ENCODE measurements at places on chromosomes 5 and 9. TPM values are rescaled to one million over a fixed set of nuclear protein-coding genes. Genes with fewer than 3 reads are reported as not detected.

DNA sequence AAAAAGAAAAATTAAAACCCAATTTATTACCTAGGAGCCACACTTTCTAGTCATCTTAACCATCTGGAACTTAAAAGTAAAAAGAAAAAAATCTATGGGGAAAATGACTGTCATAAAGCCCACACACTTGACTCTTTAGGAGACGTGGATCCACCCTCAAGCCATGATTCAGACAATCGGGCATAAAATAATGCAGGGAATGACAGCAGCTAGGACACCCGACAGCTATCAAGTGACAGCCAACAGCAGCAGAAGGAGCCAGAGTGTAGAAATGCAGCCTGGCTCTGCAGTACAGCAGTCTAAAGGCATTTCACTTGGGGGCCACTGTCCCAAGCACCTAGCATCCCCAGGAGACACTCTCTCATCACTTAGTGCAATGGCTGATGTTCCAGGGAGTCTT is 226.9 kb downstream of the CAAP1 start:
- no peak for ATAC-seq

DNA sequence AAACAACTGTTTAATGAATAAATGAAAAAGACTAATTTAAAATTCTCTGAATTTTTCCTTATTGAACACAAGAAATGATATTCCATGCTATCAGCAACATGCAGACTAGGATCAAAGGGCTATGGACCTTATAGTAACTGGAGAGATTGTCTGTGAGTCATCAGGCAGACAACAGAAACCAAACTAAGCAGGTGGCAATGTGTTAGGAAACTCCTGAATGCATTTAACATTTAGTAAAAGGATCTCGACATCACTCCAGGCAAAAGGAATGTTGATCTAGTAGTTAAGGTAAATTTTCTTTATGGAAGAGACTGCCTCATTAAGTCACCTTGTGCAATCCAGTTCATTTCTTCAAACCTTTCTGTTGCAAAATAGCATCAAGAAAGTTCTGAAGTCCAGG is 58.4 kb downstream of the ARL15 start:
- peak; percentile 51 for ATAC-seq

GRCh38 chr5:16916262-16916878 is 19.7 kb downstream of the MYO10 start:
- peak; percentile 56 for ATAC-seq

GRCh38 chr5:1322955-1323802 is 21.7 kb downstream of the CLPTM1L start:
- ATAC-seq = no peak

- no peak for ATAC-seq
Observed at GRCh38 chr5:34734326-34734725, 78.2 kb downstream of the RAI14 start.

DNA sequence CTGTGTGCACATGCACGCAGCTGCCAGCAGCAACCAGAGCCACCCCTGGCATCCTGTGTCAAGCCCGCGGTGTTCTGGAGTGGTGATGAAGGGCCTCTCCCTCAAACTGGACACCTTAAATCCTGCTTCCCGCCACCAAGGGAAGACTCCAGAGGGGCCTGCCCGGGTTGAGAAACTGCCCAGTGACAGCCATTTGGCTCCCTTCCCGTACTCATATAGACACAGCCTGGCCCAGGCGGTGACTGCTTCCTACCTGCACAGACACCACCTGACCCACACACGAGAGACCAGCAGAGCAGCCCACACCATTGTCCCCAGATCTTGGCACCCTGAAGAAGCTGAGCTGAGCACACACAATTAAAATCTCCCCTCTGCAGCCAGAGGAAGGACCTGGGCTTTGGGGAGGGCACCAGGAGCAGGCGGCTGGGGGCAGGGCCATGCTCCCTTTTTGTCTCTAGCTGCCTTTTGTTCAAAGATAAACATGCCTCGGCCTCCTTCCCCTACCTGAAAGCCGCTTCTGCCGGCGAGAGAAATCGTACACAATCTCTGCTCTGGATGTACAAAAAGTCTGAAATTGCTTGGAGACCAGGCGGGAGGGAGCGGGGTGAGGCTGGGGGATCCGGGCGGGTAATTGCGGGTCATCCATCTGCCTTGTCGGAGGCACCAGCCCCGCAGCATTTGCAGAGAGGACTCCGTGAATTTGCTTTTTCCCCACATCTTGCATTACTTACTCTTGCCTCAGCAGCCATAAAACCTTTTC is 78.4 kb downstream of the TSPAN17 start:
- ATAC-seq = peak; percentile 24

- ATAC-seq = no peak
Observed at GRCh38 chr5:159402311-159402710, 72.0 kb upstream of the IL12B start.

DNA sequence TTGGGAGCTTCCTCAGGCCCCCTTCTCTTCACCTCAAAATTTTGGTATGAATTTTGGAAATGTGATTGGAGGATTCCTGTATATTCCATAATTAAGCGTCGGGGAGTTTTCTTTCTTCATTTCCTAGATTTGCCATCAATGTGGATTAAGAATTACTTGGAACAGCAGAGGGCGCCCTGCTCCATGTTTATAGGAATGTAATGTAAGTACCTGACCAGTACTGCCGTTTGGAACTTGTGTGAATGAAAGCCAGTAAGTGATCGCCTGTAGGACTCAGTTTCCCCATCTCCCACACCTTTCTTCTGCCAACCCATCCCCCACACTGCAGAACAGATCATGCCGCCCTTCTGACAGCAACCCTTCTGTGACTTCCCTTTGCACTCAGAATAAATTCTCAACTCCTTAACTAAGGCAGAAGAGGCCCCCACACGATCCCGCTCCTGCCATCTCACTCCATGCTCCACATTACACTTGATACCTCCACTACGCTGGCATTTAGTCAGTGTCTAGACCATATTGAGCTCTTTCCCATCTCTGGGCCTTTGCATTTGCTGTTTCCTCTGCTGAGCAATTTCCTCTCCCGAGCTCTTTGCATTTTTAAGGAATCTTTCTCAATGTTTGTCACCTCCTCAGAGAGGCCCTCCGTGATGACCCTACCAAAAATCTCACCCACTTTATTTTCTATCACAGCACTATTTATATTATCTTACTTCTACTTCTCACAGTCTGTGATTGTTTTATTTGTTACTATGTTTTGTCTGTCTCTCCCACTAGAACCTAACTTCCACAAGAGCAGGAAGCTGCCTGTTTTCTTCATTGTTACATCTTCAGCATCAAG is 79.5 kb upstream of the HTR4 start:
- ATAC-seq = peak; percentile 57

DNA sequence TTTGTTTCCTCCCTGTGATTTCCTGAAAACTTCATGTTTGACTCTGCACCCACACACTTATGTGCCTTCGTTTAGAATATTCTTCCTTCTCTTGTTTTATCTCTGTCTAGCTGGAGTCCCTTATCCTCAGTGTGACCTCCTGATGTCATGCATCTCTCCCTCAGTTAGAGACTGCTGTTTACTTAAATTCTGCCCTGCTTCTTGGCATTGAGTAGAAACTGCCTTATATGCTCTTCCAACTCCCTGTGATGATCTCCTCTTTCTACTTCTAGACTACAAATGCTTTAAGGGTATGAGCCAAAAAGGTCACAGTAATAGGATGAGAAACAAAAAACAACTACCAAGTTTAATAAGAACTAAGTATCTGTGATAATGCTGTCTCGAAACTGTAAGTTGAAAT is 12.2 kb downstream of the FGF10 start:
- no peak for ATAC-seq

- no peak for ATAC-seq
Observed at GRCh38 chr5:169901896-169902295, 78.4 kb downstream of the INSYN2B start.

DNA sequence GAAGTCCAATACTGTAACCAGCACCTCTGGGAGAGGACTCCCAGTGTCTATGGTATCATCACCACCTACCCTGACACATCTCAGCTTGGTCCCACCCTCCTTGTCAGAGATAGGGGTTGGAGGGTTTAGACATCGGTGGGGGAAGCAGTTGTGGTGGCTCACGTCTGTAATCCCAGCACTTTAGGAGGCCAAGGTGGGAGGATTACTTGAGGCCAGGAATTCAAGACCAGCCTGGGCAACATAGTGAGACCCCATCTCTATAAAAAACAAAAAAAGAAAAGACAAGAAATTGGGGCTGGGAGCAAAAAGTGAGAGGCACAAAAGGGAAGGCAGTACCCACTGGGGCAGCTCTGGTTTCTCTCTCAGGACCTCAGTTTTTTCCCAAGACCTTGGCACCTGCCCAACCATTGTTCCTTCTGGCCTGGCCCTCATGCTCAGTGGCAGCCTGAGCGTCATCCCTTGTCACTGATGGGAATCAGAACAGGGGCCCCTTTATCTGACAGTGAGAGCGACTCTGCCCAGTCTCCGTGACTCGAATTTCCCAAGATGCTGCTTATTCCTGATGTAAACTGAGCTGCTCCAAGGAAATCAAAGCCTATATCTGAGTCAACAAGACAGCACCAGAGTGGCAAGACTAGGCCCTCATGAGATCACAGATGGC is 80.5 kb upstream of the HSPA9 start:
- ATAC-seq = no peak

GRCh38 chr5:14263113-14263512 is 120.0 kb downstream of the TRIO start:
- ATAC-seq = no peak

- ATAC-seq = no peak
Observed at GRCh38 chr9:120138955-120139354, 441.0 kb downstream of the CDK5RAP2 start.

- ATAC-seq = no peak
Observed at GRCh38 chr5:153086486-153086885, 404.0 kb upstream of the GRIA1 start.

DNA sequence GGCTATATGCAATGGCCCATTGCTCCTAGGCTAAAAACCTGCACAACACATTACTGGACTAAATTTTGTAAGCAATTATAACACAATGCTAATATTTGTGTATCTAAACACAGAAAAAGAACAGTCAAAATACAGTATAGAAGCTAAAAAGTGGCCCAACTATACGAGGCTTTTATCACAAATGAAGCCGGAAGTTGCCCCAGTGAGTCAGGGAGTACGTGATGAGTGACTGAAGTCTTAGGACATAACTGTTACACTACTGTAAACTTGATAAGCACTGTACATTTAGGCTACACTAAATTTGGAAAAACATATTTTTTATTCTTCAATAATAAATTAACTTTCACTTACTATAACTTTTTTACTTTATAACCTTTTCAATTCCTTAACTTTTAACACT is 105.2 kb upstream of the PRR16 start:
- ATAC-seq = no peak

- no peak for ATAC-seq
Observed at GRCh38 chr5:30501065-30501464, 692.4 kb upstream of the CDH6 start.

DTWD2 gene
- 7.9 TPM for total RNA-seq

SLC4A9 gene
- 0.08 TPM for total RNA-seq

PTPA gene
- total RNA-seq = 121 TPM
